Retina (tissue), 1 donor: ENCODE measurements at places on chromosomes 16 and 17.

- no peak for DNase-seq
Measured at GRCh38 chr17:42274812-42275526, 1.2 kb downstream of the STAT5B start.

GRCh38 chr16:52597073-52597771 is 50.3 kb upstream of the TOX3 start:
- no peak for DNase-seq

DNA sequence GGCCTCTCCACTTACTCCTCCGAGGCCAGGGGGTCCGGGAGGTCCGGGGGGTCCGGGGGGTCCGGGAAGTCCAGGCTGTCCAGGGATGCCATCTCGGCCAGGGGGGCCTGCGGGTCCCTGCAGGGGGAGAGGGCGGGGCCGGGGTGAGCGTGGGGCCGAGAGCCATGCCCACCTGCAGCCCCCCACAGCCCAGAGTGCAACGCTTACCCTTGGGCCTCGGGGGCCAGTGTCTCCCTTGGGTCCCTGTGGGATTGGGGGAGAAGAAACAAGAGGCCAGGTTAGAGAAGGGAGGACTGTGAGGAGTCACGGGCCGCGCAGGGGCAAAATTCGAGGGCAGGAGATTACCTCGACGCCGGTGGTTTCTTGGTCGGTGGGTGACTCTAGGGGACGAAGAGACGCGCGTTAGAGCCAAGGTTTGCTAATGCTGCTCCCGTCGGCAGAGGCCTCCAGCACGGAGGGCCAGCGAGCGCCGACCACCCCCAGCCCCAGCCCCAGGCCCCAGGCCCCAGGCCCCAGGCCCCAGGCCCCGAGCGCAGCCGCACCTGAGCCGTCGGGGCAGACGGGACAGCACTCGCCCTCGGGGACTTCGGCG is 2.1 kb downstream of the COL1A1 start:
- no peak for DNase-seq

GRCh38 chr16:52914428-52914827 is 138.3 kb downstream of the CHD9NB start:
- no peak for DNase-seq

GRCh38 chr16:87166321-87166720 is 150.9 kb downstream of the C16orf95 start:
- DNase-seq: no peak

- DNase-seq: no peak
Measured at GRCh38 chr17:18254888-18255649, 3.5 kb downstream of the FLII start.

GRCh38 chr17:34961093-34961911 is at the start of the genes CCT6B and ZNF830:
Gene CCT6B (minus strand): TSS chr17:34961460. CDS start chr17:34961393, 67 bp downstream.
Gene ZNF830 (plus strand): TSS chr17:34961540. CDS start chr17:34961567, 27 bp downstream.
- DNase-seq: peak; percentile 98

DNA sequence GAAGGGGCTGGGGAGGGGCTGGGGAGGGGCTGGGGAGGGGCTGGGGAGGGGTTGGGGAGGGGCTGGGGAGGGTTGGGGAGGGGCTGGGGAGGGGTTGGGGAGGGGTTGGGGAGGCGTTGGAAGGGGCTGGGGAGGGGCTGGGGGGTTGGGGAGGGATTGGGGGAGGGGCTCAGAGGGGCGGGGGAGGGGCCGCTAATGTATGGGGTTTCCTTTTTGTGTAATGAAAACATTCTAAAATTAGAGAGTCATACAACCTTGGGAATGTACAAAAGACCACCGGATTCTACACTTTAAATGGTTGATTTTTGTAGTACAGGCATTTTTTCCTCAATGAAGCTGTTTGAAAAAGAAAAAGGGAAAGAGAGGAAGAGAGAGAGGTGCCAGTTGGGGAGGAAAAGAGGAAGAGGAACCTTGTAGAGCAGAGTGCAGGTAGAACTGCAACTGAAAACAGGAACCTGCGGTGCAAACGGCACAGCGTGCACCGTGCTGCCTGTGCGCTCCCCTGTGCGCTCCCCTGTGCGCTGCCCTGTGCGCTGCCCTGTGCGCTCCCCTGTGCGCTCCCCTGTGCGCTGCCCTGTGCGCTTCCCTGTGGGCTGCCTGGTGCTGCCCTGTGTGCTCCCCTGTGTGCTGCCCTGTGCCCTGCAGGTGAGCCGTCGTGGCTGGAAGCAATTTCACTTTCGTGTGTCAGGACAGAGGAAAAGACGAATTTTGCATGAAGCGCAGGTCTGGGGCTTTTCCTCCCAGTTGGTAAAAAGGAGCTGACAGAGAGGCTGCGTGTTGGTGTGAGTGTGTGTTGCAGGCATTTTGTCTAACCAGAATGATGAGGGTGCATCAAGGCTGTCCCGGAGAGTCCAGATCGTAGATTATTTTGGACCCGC is 40.8 kb downstream of the METRNL start:
- DNase-seq: no peak

DNA sequence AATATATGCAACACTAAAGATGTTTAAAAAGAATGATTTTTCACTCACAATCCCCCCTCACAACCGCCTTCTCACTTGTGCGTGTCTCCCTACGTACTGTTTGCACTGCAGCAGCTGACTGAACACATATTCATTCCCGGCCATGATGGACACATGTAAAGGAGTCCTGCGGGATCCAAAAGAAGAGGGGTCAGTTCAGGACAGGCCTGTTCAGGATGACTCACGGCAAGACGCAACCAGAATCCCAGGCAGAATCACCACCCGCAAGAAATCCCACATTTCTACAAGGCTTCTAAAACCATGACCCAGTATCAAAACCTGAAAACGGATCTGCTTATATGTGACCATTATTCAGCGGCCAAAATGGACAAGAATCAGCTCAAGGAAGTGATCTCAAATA is 52.3 kb downstream of the CYB5D2 start:
- DNase-seq: no peak

DNA sequence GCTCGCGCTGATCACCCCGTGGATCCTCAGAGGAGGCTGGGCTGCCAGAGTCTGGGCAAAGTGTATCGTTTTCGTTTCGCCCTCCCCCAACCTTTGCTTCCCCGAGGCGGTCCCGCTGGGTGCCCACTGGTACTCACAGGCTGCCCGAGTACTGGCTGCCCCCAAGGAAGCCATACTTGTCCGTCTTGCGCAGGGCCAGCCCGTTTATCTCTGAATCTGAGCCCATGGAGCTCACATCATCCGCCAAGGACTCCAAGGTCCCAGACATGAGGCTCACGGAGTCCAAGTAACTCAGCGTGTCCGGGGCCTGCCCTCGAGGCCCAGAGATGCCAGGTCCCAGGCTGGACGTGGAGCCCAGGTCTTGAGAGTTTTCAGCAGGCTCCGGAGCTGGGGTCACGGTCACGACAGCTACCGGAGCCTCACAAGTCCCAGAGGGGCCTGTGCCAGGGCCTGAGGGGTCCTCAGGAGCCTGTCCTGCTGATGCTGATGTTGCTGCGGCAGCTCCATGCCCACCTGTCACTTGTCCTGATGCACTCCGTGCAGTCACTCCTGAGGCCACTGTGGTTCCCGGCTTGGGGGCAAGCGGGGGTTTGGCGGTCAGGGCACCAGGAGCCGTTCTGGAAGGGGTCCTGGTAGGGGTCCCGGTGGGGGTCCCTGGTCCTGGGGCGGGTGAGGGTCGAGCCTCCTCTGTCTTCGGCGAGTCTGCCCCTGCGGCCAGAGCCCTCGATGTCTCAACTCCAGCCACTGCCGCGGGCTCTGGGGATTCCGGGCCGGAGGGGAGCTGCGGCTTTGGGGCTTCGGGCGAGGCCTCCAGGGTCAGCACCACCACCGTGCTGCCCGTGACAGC is 980 bp downstream of the TBC1D10B start:
- peak; percentile 51 for DNase-seq

DNA sequence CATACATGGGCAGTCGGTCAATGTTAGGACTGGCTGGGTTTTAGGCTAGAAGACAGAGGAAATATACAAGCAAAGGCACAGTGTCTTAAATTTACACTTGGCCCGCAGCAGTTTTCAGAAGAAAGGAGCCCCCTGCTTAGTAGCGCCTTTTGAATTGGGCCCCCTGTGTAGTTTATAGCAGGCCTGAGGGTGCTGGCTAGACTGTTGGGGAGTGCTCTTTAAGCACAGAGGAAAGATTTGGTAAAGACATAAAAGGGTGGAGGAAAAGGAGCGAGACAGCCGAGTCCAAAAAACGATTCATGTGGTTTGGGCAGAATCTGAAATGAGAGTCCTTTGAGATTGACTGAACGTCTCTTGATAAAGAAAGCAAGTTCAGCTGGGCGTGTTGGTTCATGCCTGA is 10.6 kb downstream of the RMI2 start:
- DNase-seq: no peak

DNA sequence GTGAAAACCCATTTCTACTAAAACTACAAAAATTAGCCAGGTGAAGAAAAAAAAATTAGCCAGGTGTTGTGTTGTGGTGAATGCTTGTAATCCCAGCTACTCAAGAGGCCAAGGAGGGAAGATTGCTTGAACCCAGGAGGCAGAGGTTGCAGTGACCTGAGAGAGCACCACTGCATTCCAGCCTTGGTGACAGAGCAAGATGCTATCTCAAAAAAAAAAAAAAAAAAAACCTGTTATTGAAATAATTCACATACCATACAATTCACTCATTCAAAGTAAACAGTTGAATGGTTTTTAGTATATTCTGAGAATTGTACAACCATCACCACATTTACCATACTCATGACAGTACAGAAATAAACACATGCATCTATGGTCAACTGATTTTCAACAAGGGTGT is 31.0 kb downstream of the ZNRF1 start:
- no peak for DNase-seq

- DNase-seq: peak; percentile 42
Measured at GRCh38 chr17:49003557-49004511, 6.6 kb downstream of the IGF2BP1 start.

GRCh38 chr17:77378318-77379064 is 237.7 kb downstream of the SEC14L1 start:
- no peak for DNase-seq

- DNase-seq: peak; percentile 76
Measured at GRCh38 chr16:72858665-72859493, 189.0 kb downstream of the ZFHX3 start.

DNA sequence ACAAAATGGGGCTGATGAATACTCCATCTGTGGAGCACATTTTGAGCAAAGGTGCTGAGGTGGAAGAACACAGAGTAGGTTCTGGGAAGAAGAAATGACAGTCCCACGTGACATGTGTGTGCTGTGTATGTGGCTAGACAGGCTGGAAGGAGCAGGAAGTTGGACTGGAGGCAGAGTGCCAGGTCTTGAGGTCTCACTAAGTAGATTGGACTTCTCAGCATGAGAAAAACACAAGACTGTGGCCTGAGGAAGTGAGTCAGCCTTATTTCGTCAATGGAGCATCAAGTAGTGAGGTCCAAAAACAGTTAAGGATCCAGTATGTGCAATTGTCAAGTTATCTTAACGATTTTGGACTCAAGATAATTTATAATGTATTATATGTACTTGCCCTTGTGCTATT is 736.5 kb downstream of the KCNJ2 start:
- DNase-seq: no peak

- DNase-seq: no peak
Measured at GRCh38 chr16:27980076-27980775, 83.3 kb downstream of the GSG1L start.

GRCh38 chr16:11585460-11586377 is 1.0 kb downstream of the LITAF start:
- DNase-seq: peak; percentile 47
